Astrocyte of the spinal cord (primary cell): ENCODE measurements at places on chromosomes 11 and 22.

GRCh38 chr22:29311464-29312217 lies 3.9 kb downstream of the RASL10A start:
- DNase-seq = peak; percentile 38

DNA sequence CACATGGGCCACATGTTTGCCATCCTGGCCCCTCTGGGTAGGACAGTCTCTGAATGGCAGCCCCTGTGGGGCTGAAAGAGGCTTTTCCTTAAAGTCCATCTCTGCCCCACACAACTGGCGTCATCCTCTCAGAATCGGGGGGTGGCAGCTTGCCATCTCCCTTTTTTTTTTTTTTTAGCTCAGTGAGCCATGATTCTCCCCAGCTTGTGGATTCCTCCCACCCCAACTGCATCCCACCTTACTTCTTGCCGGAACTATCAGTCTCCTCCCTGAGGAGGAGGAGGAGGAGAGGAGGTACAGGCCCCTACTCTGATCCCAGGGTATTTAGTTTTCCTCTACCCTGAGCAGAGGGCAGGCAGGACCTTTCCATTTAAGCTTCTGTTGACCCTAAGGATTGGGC lies 3.4 kb downstream of the DGKZ start:
- no peak for DNase-seq

GRCh38 chr22:21568347-21569075 lies 997 bp downstream of the UBE2L3 start:
- DNase-seq = peak; percentile 22

DNA sequence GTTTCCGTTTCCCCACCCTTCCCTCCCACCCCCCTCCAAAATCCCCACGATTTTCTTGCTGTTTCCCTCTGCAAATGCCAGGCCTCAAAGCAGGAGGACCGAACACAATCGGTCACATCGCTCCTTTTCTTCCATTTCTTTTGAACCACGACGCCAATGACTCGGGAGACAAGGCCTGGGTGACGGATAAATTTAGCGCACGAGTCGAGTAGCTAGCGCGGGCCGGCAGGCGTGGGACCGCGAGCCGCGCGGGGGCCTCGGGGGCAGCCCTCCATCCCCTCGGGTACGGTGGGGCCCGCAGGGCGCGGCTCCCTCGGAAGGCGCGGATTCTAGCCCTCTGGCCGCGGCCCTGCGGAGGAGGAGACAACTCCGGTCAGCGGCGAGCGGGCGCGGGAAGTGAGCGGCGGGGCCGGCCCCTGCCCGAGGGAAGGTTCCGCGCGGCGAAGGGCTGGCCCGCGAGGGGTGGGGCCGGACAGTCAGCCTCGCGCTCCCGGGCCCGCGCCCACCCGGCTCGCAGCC lies 414 bp downstream of the JOSD1 start:
- DNase-seq = peak; percentile 33

- DNase-seq = no peak
Measured at GRCh38 chr11:93504110-93505095, 38.8 kb downstream of the SMCO4 start.

DNA sequence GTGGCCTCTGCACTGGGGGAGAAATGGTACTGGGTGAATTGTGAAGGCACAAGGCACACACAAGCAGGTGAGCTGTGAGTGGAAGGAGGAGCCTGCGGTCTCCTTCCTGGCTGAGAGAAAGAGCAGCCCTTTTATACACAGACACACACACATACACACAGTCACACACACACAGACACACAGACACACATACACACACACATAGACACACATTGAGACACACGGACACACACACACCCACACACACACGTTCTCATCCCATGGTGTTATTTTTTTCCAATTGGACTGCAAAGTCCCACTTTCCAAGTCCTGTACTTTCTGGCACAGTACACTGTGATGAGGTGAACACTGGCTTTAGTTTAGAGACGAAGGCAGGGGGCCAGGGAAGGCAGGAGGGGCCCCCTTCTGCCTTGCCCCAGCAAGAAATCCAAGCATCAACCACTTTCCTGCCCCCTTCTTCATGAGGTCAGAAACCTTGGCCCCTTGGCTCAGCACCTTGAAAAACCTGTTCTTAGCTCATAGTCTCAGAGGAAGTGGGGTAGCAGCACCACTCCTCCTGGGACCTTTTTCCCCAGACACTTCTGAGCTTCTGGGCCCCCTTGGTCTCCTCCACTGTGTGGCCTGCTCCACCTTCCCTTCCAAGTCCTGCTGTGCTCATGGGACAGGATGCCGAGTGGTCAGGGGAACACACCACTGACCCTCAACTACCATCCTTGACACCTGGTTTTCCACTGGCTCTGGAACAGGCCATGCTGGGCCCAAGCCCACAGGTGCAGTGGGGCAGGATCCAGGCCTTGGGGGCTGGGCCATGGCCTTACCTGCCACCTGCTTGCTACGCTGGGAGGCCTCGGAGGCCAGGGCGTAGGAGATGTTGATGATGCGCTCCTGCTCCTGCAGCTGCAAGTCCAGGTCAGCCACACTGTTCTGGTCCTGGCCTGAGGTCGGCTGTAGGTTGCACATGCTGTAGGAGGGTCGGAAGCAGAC lies 43.8 kb downstream of the C11orf58 start:
- no peak for DNase-seq

DNA sequence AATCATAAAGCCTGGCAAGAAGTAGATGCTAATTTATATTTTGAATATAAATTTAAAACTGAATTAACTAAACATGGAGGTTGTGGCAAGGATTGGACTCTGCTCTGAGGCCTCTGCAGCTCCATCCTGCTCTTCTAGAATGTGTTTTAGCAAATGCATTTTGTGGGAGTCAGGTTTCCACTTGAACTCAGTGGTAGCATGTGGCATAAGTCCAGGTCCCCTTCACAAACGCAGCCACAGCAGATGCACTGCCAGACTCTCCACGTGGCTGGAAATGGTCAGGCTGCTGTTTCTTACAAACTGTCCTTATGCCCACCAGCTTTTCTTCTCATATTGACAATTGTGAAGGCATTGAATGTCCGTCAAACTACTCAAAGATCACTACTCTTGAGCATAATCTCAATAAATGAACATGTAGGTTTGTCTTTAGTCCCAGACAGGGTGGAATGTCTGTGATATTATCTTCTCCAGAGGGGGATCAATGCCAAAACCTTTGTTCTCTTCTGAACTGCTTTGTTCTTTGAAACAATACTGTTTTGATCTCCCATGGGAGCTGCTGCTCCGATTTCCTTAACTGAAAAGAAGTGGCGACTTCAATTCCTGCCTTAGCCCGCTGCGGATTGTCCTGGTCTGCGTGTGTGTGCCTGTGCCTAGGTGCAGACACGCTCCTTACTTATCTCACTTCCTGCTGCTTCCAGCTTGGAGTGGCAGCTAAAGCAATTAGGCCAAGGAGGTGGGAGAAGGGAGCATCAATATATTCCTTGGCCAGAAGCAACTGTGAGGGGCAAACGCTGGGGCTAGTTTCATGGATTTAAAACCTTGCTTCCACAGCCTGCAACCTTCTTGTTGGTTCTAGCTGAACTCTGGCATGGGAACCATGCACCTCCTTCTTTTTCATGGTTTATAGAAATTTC lies 24.2 kb downstream of the EIF4G2 start:
- peak; percentile 34 for DNase-seq

DNA sequence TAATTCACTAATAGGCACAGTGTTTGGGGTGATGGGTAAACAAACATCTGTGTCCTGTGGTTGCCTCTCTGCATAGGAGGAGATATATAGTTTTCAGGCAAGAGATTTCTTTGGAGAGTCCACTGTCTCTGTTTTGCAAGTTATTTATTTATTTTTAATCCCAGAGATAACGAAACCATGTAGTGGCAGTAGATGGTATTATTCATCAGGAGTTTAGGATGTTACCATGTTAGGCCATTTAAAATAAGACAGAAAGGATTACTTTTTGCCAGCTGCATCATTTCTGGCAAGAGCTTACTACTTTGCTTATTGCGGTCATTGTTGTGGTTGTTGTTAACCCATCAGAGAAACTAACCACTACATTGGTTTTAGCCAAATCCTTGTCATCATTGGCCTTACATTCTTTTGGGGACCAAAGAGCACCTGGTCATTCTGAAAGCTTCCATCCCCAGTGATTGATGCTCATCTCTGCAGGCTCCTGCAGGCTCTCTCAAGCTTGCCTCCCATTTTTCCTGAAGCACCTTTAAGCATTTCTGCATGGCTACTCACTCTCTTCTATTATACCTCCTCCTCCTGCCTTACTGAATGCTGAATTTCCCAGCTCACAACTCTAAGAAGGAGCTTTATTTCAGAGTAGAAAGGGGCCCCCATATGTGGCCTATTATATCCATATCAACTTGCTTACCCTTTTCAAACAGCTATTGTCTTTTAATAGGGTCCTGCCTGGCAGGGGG lies 84.4 kb downstream of the CSTPP1 start:
- peak; percentile 11 for DNase-seq

DNA sequence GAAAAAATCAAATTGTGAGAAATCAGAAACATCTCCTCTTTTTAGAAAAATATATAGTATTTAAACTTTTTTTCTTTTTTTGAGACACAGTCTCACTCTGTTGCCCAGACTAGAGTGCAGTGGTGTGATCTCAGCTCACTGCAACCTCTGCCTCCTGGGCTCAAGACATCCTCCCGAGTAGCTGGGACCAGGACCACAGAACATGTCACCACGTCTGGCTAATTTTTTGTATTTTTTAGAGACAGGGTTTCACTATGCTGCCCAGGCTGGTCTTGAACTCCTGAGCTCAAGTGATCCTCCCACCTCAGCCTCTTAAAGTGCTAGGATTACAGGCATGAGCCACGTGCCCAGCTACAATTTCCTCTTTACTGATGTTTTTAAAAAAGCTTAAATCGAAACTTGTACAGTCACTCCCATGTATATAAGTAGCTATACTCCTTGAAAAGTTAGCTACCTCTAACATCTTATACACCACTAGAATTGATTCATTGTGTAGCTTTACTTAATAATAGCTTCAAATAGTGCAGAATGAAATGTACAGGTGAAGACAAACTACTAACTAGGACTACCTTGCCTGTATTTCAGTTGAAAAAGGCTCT lies 10.3 kb downstream of the EIF4G2 start:
- no peak for DNase-seq

DNA sequence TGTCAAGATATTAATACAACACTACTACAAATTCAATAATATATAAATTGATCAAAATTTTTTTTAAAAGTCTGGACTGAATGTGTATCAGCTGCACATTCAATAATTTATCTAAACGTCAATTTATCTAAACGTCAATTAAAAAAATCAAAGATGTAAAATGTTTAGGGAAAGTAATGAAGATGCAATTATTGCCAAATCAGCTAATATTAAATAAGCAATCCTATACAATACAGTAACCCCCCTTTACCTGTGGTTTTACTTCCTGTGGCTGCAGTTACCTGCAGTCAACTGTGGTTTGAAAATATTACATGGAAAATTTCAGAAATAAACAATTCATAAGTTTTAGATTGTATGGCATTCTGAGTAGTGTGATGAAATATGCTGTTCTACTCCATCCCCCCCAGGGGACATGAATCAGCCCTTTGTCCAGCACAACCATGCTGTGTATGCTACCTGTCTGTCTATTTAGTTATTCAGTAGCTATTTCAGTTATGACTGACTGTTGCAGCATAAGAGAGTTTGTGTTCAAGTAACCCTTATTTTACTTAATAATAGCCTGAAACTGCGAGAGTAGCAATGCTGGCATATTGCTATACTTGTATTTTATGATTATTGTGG lies 72.2 kb downstream of the CWF19L2 start:
- peak; percentile 13 for DNase-seq

DNA sequence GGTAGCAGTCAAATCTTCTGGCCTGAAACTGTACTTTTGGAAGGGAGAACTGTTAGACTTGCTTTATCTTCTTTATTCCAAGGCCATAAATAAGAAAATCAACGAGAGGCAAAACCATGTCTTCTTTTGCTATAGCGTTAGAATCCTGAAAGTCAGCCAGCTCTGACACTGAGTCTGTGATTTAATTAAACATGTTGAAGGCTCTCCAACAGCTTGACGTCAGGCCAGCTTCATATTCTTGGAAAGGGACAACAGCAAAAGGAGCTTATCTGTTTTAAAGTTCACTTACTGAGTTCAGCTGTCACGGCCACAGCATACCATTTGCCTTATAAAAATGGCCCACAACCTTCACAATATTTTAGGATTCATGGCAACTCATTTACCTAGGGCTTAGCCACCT lies 131.0 kb upstream of the LDLRAD3 start:
- DNase-seq = no peak

- peak; percentile 6 for DNase-seq
Measured at GRCh38 chr11:116420770-116421528, 351.8 kb downstream of the BUD13 start.

DNA sequence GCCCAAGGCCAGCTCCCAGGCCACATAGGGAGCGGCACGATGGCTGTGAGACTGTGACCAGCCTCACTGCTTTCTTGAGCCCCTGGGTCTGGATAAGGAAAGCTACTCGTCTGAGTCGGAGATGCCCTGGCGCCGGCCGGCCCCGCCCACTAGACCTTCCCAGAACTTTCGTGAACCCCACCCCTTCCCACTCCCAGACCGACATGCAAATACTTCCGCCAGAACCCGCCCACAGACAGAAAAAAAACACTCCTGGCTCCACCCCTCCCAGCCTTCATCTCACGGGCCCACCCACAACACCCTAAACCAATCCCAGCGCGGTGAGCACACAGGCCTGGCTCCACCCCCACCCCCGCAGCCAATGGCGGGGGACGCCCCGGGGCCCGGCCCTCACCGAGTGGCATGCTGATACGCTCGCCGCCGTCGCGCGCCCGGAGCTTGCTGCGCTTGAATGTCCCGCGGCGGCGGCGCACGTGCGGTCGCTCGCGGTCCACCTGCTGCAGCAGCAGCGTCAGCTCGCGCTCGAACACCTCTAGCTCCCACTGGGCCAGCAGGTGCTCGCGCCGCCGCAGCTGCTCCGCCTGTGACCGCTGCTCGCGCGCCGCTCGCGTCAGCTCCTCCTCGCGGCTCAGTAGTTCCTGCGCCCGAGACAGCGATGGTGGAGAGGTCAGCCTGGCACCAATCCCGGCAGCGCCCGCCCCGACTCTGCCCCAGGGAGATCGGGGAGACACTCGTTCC lies 7.0 kb downstream of the MAP3K11 start:
- DNase-seq = peak; percentile 97

DNA sequence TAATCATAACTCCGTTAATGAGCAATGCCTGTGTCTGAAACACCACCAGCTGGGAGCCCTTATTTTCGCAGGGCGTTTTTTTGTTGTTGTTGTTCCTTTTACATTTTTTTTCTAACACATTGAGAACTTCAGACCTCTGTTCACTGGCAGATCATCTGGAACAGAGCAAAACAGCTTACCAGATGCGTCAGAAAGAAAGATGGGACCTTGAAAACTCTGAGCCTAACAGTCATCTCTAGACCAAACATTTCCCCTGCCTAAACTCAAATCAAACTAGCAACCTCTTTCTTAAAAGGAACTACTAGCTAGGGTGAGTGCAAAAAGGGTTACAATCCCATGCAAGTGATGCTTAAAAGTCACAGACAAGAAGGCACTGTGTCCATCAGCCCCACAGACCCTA lies 93.2 kb downstream of the PLEKHA7 start:
- DNase-seq = no peak
